ENCODE measurements at places on chromosomes 7 and 10.
A peak's percentile ranks its signal among the peaks of the same experiment; 100 is the strongest.

DNA sequence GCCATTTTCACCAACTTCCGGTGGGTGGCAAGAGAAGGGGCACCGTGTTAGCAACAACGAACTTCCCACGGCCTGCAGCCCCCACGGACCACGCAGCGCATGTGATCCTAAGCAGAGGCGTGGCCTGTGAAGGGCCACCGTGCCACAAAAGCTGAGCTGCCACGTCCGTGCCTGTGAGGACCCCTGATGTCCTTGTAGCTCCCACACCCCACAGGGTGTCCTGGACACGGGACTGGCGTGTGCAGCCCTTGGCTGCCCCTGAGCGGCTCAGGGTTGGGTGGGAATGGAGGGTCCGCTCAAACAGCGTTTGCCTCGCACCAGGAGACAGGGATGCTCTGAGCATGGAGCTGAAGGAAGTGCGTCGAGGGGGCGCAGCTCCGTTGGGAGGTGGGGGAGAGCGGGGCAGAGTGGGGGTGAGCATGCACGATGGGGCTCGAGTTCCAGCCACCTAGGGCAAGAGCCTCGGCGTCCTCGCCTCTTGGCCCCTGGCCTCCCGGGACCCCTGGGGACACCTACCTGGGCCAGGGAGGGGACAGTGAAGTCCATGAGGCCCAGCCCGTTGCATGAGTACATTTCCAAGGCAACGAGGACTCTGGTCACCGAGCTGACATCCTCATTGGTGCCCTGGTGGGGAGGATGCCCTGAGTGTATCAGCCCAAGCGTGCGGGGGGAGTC, 33.6 kb downstream of the CFAP46 start:
- DNase-seq = no peak

- DNase-seq = no peak
Observed at GRCh38 chr10:100784126-100784525, 38.7 kb downstream of the PAX2 start.

- DNase-seq = no peak
Observed at GRCh38 chr7:48040944-48041652, 5.8 kb downstream of the C7orf57 start.

GRCh38 chr7:21191321-21192073, 236.4 kb upstream of the SP4 start:
- no peak for DNase-seq

DNA sequence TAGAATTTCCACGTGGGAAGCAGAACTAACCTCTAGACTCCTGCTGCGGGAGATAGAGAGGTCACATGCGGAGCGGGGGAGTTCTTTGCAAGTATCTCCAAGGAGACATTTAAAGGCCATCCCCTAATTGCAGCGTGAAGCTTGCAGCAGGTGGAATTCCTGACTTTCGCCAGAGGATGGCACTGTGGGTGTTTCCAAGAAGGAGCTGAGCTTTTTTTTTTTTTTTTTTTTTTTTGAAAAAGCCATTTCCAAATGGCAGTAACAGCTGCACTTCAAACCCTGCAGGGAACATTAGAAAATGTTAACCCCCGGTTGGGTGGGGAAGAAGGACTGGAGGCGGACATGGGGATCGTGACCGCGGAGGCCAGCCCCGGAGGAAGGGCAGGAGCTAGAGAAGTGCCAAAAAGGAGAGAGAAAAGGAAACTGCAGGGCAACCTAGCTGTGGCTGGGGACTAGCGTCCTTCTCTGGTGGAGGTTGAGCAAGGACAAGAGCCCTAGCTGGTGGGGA, 487.7 kb downstream of the TYW1 start:
- DNase-seq = peak; percentile 73

DNA sequence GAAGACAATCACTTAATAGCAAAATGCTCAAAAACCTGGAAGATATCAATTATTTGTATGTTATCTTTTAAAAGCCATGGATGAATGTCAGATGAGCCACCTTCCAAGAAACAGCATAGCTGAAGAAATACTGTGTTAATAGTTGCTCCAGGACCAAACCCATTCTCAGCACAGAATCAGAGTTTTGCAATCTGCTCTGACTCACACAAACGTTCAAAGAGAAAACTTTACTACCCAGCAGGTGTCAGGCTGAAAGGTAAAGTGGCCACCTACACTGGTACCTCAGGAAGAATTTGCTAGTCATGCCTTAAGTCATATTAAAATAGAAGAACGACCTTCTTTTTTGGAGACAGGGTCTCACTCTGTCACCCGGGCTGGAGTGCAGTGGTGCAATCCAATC, 526.5 kb downstream of the PARD3 start:
- DNase-seq = no peak

DNA sequence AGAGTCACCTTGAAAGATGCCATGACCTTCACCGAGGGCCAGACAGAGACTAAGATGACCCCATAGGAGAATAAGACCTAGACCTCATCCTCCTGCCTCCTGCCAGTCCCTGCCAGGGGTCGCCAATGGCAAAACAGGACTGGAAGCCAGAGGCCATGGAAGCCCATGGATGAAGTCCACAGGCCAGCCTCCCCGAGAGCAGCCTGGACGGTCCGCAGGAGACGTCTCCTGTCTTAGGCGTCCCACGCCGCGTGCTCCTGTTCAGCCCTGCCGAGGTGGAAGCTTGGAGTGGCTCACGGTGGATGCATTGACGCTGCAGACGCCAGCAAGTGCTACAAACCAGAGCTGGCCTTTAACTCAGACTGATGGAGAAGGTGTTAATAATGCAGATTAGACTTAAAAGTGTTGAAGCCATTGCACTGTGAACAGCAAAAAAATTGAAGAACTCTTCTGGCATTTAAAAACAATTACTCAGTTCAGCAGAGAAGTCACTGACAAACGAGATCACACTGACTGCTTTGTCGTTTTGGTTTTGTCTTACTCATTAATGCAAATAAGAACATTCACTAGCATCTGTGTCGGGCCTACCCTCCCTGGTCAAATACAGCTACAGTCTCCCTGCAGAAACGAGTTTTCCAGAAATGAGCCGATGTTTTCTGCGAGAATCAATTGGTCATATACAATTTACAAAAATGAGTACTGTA, 38.1 kb upstream of the FAM20C start:
- DNase-seq = no peak
